Dermis lymphatic vessel endothelial cell (primary cell): ENCODE measurements at places on chromosomes 13 and 19. TPM values are rescaled to one million over a fixed set of nuclear protein-coding genes. Genes with fewer than 3 reads are reported as not detected.

Gene CD209
- 0.11 and 0.26 TPM in 2 replicates for total RNA-seq

Gene ETV2
- total RNA-seq: 0.17 and 0.87 TPM in 2 replicates

Gene SIGLEC5
- not detected in 2 replicates for total RNA-seq

Gene CD33
- not detected in 2 replicates for total RNA-seq

Gene KLK14
- total RNA-seq: not detected in 2 replicates

Gene UBAC2
- 36.8 and 39.4 TPM in 2 replicates for total RNA-seq

Gene WDR87
- not detected in 2 replicates for total RNA-seq

Gene GJA3
- total RNA-seq: not detected in 2 replicates

Gene CALR3
- not detected in 2 replicates for total RNA-seq

Gene C5AR2
- total RNA-seq: under 0.01 and 0.11 TPM in 2 replicates

Gene CCDC70
- not detected in 2 replicates for total RNA-seq

Gene ZNF560
- under 0.01 TPM in 1 of 2 replicates, not detected in the other for total RNA-seq

Gene C19orf25
- 17.0 and 17.9 TPM in 2 replicates for total RNA-seq

Gene OR7G1
- not detected in 2 replicates for total RNA-seq

Gene ZNF66
- total RNA-seq: 2.0 and 3.2 TPM in 2 replicates
